Nephron progenitor cell (in vitro differentiated cells): ENCODE measurements at places on chromosomes 5 and 9.

DNA sequence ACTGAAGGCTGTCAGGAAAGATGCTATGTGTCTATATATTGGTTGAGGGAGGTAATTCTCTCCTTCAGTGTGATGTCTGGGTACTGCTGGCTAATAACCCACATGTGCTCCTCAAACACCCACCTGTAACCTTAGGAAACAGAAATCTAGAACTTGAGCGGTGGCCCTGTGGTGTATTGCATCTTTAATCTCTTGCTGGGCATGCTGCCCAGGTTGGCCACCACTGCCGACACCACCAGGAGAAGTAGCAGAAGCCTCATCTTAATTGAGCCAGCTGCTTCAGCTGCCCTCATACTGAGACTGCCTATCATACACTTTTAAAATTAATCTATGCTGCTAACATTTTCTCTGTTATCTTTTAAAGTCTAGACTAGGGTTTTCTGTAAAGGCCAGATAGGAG is 103.5 kb upstream of the C5orf63 start:
- no peak for DNase-seq

GRCh38 chr5:31731016-31731415 is 92.1 kb downstream of the PDZD2 start:
- DNase-seq: no peak

- no peak for DNase-seq
Observed at GRCh38 chr5:105817914-105818313, 1852.8 kb downstream of the EFNA5 start.

DNA sequence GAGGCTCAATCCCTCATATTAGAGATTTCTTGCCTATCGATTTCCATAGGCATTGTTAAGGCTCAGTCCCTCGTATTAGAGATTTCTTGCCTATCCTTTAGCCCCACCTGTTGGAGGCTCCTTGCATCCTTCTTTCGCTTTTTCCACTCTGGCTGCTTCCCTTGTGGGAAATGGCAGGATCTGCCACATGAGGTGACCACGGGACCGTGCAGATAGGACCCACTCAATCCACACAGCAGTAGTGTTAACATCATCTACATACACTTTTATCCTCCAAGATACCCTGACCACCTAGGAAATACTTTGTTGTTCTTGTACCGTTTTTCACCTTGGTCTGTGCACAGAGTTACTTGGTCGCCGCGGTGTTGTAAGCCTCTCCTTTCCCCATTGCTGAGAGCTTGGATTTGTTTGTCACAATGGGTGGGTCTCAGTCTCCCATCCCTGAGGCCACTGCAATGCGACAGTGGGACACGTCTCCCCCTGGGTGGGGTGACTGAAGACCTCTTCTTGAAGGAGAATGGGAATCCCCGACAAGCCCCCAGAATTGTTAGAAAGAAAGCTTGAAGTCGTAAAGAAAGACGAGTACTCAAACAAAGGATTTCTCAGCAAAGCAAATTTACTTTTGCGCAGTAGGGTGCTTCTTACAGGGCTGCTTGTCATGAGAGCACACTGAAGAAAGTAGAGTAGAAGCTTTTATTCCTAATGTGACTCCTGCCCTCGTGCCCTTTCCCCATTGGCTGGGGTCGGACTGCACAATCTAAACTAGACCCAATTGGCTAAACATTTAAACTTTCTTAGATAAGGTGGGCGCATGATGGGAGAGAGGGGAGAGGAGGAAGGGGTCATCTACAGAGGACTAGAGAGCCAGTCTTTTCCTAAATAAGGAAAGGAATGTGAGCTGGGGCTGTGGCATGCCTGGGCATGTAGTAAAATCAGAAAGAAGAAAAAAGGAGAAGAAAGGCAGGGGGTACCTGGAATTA is 19.8 kb downstream of the IFT74 start:
- peak; percentile 27 for DNase-seq

DNA sequence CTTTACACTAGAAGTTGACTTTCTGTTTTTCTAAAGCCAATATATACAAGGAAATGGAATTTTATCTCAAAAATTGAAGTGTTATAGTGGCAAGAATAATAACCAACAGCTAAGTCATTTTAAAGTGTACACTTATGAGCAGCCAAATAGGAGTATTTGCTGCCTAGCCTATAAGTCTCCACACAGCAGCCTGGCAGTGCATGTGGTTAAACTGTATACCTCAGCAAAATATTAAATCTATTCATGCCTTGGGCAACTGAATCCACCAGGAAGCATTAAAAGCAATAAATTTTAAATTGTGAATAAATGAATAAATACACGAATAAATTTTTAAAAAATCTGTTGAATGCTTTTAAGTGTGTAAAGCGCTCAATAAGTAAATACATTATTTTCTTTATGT is 432.4 kb upstream of the RORB start:
- DNase-seq: no peak

DNA sequence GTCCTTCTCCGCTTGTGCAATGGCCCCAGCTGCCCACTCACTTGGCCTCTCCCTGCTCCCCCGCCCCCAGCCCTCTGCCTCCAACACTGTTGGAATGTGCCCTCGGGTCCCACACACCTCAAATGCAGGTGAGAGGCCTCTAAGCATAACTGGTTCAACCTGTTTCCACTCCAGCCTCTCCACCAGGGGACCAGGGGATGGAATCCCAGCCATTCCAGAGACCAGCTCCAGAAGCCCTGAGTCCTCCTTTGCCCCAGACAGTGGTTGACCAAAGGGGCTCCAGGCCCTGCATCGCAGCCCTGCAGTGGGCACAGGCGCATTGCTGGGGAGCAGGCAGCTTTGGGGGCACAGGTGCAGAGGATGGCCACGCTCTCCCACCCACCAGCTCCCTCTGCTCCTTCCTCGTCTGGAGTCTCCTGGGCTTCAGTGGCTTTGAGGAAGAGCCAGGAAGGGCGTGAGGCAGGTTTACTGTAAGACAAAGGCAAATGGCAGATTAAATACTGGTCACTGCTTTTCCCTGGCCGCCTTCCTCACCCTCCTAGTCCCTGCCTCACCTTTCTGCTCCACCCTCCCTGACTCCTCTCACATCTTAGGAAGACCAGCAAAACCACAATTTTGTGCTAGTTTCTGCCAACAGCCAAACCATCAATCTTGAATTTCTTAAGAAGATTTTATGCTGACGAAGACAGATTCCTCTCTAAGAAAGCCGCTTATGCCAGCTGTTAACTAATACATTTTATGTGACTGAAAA is 29.1 kb upstream of the IRX2 start:
- DNase-seq: no peak

GRCh38 chr5:14415698-14416074 is 165.9 kb upstream of the OTULINL start:
- DNase-seq: no peak

DNA sequence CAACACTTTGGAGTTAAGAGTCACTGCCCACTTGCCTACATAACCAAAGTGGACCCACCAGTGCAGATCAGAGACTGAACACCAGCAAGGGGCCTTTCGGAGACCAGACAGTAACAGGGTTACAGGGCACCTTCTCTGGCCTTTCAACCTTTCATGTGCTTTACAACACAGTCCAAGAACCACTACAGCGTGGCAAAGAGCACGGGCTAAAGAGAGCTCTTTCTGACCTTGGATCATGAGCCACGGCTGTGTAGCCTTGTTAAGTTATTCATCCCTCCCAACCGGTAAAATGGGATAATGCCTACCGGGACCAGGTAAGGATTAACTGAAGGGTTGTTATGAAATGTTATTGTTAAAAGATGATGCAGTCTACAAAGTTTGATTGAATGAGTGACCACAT is 75.0 kb downstream of the TLE1 start:
- DNase-seq: no peak

DNA sequence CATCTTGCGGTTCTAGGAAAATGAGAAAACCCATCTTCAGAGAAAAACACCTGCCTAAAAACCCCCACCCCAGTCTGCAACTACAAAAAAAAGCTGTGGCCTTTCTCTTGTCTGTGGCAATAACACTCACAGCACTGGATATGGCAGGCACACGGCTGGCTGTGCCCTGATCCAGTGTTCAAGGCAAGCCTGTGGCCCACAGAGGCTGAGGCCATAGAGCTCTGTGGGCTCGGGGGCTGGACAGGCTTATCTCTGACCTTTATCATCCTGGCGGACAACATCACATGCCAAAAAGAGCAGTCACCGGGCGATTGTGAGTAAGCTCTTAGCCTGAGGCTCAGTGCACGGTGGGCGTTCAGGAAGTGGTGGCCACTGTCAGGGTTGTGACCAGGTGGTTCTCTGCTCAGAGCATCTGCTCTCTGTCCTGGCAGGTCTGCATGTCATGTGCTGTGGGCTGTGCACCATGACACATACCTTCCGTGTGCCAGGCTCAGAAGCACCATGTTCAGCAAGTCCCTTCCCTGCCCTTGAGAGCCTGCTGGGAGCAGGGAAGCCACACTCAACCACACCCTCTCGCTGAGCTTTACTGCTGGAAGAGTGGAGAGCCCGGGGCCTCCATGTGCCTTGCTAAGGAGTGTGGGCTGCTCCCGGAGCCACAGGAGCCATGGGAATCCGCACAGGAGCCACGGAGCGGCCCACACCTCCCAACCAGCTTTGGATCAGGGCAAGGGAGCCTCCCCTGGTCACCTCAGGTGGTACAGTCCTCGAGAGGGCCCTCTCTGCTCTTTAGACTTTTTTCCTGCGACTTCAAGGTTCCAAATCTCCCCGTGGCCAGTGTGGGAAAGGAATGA is 34.6 kb upstream of the WDR38 start:
- no peak for DNase-seq

- DNase-seq: peak; percentile 55
Observed at GRCh38 chr5:776862-777711, 7.4 kb downstream of the ZDHHC11B start.

GRCh38 chr5:160539431-160539830 is 117.8 kb downstream of the PTTG1 start:
- DNase-seq: no peak

- no peak for DNase-seq
Observed at GRCh38 chr5:57341380-57341979, 141.1 kb downstream of the ACTBL2 start.

DNA sequence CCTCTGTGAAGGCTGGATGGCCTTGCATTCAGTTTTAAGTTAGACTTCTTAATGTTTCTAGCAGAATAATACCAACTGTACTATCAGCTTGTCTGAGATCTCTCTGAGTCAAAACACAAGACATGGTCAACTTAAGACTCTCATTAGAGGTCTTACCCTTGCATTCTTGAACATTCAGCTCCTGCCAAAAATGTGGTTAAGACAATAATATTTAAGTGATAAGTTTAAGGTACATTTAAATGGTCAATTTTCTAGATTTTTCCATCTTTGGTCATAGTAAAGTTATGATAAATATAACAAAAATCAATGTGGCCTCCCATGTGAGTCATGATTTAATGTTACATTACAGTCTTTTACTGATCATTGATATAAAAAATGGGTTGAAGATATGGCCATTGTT is 75.0 kb downstream of the NR2F1 start:
- no peak for DNase-seq

- DNase-seq: peak; percentile 79
Observed at GRCh38 chr5:72848474-72849428, 32.3 kb downstream of the TNPO1 start.

DNA sequence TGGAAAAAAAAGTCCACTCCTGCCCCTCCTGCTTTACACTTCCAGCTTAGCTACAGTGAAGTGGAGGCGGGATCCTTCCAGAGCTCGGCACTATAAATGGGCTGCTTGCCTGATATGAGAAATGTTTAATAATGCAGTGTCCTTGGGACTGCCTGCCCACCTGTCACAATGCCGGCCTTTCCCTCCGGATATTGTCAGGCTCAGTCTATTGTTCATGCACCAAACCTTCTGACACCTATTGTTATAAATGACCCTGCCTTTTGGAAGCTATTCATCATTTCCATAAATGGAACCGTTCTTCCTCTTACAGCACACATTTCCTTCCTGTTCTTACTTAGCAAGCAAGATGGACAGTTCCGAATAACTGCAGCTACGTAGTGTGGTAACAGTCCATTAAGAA is 146.3 kb downstream of the DMAC1 start:
- no peak for DNase-seq

DNA sequence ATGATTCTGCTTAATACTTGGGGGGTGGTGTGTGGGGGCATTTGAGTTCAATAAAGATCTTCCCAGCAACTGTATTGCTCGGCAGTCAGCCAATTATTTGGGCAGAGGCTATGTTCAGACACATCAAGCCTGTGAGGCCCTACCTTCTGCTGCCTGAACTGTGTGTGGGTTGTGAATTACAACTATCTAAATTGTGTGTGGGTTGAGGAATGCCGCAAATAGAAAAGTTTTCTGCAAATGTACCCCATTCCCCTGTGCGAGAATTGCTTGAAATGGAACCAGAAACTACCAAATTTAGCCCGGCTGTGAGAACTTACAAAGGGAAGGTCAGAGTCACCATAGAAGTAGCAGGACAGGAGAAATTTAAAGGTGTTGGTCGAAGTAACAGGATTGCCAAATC is 360.0 kb upstream of the PIK3R1 start:
- DNase-seq: no peak

- no peak for DNase-seq
Observed at GRCh38 chr5:80738466-80738865, 83.7 kb upstream of the DHFR start.

DNA sequence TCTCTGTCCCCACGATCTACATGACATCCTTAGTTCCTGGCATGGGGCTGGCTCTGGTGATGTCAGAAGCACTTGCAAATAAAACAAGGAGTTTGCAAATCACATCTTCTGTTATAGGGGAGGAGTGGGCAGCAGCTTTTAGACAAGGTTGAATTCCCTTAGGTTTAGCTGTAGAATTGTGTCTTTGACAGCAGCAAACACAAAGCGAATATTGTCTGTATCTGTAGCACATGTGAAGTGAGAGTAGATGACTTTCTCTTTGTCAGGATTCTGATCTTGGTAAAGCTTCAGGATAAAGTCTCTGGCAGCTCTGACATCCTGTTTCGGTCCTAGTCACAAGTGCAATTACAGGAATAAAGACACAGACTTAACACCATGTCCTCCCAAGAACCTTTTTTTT is 224.3 kb downstream of the GNA14 start:
- DNase-seq: no peak

- no peak for DNase-seq
Observed at GRCh38 chr5:138721979-138722378, 31.2 kb upstream of the CTNNA1 start.

- DNase-seq: no peak
Observed at GRCh38 chr9:92711844-92712243, 41.9 kb upstream of the IPPK start.

DNA sequence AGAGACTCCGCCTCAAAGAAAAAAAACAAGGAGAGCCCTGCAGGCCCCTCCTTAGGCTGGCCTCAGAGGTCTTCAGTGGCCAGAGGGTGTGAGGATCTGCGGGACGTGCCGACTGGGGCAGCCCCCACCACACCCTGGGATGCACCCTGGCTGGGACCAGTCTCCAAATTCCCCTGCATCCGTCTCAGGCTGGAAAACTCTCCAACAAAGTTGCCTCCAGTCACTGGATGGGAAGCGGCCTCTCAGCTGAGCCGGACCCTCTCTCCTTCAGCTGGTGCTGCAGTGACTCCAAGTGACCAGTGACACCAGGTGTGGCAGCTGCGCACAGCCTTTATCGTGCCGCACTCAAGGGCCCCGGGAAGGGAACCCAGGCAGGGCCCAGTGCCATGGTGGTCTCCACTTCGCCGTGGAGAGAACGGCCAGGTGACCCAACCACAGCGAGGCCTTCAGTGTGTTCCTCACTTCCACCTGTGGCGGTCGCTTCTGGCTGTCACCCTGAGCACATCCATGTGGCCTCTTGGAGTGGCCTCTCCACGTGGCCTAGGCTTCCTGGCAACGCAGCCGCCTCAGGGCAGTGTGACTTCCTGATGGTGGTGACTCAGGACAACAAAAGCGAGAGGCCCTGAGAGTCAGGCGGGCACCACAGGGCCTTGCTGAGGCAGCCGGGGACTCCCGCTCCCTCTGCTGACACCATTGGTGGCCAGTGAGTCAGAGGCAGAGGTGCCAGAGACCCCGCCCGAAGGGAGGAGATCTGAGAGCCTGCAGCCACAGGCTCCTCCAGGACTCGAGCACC is 19.3 kb upstream of the CAMSAP1 start:
- DNase-seq: no peak
